ENCODE measurements at places on chromosomes 5 and 9.
A peak's percentile ranks its signal among the peaks of the same experiment; 100 is the strongest.

- H3K4me3 ChIP-seq = no peak overlapping the region
- no peak overlapping the region for H3K27ac ChIP-seq
- no peak for DNase-seq
- no peaks in the 10 kb centered on the region for H3K4me1 ChIP-seq
Measured at GRCh38 chr5:146369691-146370090, 31.1 kb downstream of the POU4F3 start.

- H3K4me1 ChIP-seq = peaks cover 7% of the 10 kb centered on the region
- no peak overlapping the region for H3K27ac ChIP-seq
- no peak overlapping the region for H3K4me3 ChIP-seq
- no peak for DNase-seq
- no peaks in the 10 kb centered on the region for H3K36me3 ChIP-seq
- no peaks in the 10 kb centered on the region for H3K27me3 ChIP-seq
Measured at GRCh38 chr5:100758306-100758705, 144.8 kb downstream of the ST8SIA4 start.

DNA sequence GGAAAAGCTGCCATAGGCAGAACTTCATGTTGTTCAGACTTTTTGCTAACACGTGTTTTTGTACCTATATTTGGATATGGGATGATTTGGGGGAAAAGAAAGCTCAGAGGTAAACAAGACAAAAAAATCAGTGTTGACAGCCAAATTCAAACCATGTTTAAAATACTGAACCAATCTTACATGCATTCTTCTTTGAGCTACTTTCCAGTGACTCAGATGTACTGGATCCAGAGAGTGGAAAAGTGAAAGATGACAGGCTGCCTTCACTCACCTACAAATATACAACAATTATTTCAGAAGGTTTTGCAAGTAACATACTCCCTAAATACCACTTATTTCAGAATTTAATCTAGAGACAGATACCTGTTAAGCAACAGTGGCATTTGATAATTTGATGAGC, 165.7 kb downstream of the MPDZ start:
- H3K36me3 ChIP-seq = no peaks in the 10 kb centered on the region
- H3K27ac ChIP-seq = no peak overlapping the region
- no peak overlapping the region for H3K4me3 ChIP-seq
- no peaks in the 10 kb centered on the region for H3K27me3 ChIP-seq
- no peak for DNase-seq

DNA sequence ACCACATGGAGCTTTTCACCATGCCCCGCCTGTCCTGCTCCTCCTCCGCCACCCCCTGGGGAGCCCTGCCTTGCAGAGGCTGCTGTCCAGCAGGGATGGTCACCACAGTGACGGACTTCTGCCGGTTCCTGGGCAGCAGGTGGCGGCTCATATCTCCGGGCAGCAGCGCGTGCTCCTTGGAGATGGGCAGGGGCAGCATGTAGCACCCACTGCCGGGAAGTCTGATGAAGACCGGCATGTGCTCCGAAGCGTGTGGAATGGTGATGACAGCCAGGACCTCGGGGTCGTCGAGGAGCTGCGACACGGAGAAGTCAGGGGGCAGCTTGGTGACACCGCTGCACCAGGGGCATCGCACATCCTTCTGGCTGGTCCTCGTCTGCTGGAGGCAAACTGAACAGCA, 19.2 kb downstream of the PLGRKT start:
- no peak overlapping the region for H3K4me3 ChIP-seq
- DNase-seq = no peak
- no peaks in the 10 kb centered on the region for H3K27me3 ChIP-seq
- no peaks in the 10 kb centered on the region for H3K4me1 ChIP-seq
- no peaks in the 10 kb centered on the region for H3K36me3 ChIP-seq
- no peak overlapping the region for H3K27ac ChIP-seq

DNA sequence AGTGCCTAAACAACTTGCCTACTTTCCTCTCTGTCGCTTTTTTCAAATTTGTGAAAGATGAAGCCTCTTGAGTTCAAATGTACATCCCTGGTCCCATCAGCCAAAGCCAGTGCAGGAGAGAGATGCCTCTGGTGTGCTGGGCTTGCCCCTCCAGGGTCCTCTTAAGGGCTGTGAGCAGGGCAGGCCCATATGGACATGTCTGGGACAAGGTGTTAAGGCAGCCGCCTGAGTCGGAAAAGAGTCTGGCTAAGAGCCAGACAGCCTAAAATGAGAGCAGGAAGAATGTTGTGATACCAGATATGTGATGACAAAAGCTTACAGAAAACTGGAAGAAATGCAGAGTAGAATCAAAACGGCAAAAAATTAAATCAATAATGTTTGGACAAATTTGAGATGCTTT, 72.5 kb downstream of the APTX start:
- no peak for DNase-seq
- H3K27me3 ChIP-seq = no peaks in the 10 kb centered on the region
- H3K4me3 ChIP-seq = no peak overlapping the region
- H3K36me3 ChIP-seq = no peaks in the 10 kb centered on the region

GRCh38 chr9:132127888-132128534, 33.8 kb upstream of the NTNG2 start:
- H3K27ac ChIP-seq = no peak overlapping the region
- H3K4me3 ChIP-seq = no peak overlapping the region
- no peak for DNase-seq
- no peaks in the 10 kb centered on the region for H3K36me3 ChIP-seq
- H3K4me1 ChIP-seq = no peaks in the 10 kb centered on the region
- H3K27me3 ChIP-seq = no peaks in the 10 kb centered on the region

DNA sequence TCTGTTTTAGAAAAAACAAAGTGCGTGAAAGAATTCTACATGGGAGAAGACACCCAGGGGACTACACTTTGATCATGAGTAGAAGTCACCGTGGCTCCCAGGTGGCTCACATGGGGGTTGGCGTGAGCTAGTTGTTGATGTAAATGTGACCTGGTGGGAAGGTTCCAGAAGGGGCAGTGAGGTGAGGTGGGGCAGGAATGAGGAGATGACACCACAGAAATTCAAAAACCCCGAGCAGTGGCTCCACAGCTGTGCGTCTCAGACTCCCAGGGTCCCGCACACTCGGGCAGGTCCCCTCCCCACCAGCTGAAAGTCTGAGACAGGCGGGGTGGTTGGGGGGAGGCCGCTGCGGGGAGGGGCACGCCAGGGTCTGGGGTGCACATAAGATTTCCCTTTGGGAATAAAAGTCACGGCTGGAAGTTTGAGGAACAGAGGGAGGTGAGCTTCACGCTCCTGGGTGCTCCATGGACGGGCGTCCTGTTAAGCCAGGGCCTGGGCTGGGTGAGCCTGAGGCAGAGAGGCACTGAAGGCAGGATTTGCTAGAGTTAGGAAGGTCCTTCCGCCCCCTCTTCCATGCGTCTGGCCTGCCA, 29.9 kb downstream of the GLT6D1 start:
- no peak for DNase-seq
- H3K27me3 ChIP-seq = no peaks in the 10 kb centered on the region
- H3K4me3 ChIP-seq = no peak overlapping the region
- no peaks in the 10 kb centered on the region for H3K36me3 ChIP-seq
- no peak overlapping the region for H3K27ac ChIP-seq

DNA sequence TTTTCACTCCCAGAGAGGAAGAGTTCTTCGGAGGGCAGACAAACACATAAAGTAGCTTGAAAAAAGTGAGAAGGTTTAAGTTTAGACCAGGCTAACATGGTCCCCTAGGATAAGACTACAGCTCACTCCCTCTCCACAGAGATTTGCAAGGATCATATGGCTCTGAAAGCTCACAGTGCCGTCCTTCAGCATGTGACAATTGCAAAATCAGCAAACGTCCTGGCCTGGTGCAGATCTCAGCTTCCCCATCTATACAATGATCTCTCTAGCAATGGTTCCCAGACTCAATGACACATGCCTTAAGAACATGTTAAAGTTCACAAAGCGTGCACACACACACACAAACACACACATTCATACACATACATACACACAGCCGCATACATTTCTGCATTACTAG, 327.6 kb downstream of the ACTL7B start:
- DNase-seq = no peak
- no peaks in the 10 kb centered on the region for H3K27me3 ChIP-seq
- H3K4me3 ChIP-seq = no peak overlapping the region
- H3K36me3 ChIP-seq = no peaks in the 10 kb centered on the region

DNA sequence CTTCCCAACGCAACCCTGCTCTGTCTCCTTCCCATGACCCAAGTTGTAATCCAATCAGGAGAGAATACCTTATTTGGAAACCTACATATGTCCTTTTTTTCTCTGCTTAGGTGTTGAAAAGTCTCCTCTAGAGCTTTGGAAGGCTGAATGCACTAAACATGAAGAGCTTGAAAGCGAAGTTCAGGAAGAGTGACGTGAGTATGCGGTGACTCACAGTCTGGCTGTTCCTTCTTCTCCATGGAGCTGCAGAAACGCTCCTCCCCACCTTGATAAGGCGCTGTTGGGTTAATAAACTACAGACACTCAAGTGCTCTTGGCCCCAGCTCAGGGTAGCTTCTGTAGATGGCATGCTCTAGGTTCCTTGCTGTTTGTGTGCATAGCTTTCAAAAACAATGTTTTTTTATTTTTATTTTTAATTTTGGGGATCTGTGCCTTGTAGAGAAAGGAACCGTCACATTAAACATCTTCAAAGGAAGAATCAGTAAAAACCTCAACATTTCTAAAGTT, 30.7 kb downstream of the RAI14 start:
- no peak overlapping the region for H3K4me3 ChIP-seq
- peak overlapping the region; percentile 48 for H3K27ac ChIP-seq
- H3K4me1 ChIP-seq = peaks cover 10% of the 10 kb centered on the region
- peaks cover 2% of the 10 kb centered on the region for H3K36me3 ChIP-seq

DNA sequence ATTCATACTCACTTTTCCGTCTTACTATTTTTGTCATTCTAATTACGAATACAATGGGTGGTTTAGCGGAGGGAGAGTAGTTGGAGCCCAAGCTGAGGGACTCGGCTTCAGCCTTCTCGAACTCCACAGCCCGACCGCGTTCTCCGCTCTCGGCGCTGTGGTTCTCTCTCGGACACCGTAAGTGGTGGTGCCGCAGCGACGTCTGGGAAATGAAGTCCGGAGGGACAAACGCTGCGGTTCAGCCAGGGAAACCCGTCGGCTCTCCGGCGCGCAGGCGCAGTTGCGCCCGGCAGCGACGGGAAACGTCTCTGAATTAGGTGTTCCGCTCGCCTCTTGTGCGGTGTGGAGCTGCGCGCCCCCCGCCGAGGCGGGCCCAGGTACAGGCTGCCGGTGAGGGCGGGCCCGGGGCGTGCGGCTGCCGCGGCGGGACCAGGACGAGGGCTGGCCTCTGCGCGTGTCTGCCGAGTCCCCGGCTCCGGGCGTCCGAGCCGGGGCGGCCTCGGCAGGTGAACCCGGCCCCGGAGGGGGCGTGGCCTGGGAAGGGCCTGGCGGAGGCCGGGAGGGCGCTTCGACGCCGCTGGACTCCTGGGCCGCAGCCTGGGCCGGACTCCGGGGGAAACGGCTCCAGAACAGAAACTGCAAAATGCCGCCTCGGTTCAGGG, at the start of gene ZNF879:
TSS of gene ZNF879 (plus strand) at position 277 of the 662 bp plus-strand sequence. CDS start 1,201 bp downstream, outside the sequence.
- no peaks in the 10 kb centered on the region for H3K4me1 ChIP-seq
- peak within 1 kb of the TSS; percentile 43 for H3K4me3 ChIP-seq
- DNase-seq = peak; percentile 98
- H3K36me3 ChIP-seq = peaks cover 1% of the 10 kb centered on the region
- no peaks in the 10 kb centered on the region for H3K27me3 ChIP-seq

DNA sequence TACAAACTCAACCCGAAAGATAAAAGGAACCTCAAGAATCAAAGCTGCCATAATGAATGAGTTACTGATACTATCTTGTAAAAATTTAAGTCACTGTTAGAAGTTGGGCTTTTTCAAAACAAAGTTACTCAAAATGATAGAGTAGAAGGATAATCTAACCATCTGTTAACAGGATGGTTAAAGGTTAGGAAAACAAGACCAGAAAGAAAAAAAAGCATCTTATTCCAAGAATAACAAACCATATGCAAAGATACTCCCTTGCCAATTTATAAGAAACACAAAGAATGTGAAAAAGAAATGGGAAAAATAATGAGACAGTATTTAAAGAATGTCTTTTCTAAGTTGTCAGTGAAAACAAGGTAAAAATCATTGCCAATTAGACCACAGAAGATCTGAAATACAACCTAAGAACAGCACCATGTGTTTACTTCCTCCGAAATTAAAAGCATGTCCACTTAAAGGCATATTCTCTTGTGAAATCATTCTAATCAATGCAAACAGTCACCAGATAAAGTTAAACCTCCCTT, 51.2 kb downstream of the STRBP start:
- no peak for DNase-seq
- H3K4me3 ChIP-seq = no peak overlapping the region
- no peaks in the 10 kb centered on the region for H3K27me3 ChIP-seq
- no peaks in the 10 kb centered on the region for H3K36me3 ChIP-seq
- H3K27ac ChIP-seq = no peak overlapping the region
- H3K4me1 ChIP-seq = no peaks in the 10 kb centered on the region

- H3K36me3 ChIP-seq = no peaks in the 10 kb centered on the region
- H3K27ac ChIP-seq = no peak overlapping the region
- peaks cover 3% of the 10 kb centered on the region for H3K4me1 ChIP-seq
- H3K27me3 ChIP-seq = no peaks in the 10 kb centered on the region
- H3K4me3 ChIP-seq = no peak overlapping the region
Measured at GRCh38 chr5:111550282-111551020, 38.1 kb upstream of the STARD4 start.

GRCh38 chr5:157312492-157312891, 46.6 kb downstream of the CYFIP2 start:
- H3K36me3 ChIP-seq = no peaks in the 10 kb centered on the region
- no peak overlapping the region for H3K4me3 ChIP-seq
- no peak overlapping the region for H3K27ac ChIP-seq
- no peaks in the 10 kb centered on the region for H3K4me1 ChIP-seq
- H3K27me3 ChIP-seq = no peaks in the 10 kb centered on the region

DNA sequence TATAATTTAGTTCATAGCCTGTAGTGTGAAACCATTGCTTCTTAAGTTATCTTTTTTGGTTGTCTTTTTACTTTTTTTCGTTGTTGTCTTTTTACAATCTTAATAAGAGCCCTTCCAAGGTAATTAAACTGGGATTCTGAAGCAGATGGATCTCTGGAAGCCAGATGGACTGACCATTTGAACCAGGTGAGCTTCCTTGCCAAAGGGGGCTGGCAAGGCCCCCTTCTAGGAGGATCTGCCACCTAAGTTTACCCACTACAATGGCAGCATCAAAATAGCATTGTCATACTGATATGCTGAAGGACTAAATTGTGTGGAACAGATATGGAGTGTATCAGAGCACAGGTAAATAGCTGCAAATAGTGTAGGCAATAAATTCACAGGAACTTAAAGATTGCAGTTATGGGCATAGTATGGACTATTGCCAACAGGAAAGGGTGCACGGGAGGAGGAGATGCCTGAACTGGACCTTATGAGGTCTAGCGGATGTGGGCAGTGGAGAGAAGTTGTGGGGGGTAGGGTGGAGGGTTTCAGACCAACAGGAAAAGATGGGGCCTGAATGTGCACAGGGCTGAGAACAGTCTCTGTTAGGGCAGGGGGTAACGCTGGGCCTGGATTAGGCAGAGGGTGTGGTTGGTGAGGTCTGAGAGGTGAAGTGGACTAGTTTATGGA, 61.5 kb upstream of the CTXN3 start:
- H3K27ac ChIP-seq = no peak overlapping the region
- H3K4me3 ChIP-seq = no peak overlapping the region
- H3K27me3 ChIP-seq = peaks cover 2% of the 10 kb centered on the region
- H3K4me1 ChIP-seq = no peaks in the 10 kb centered on the region

GRCh38 chr5:107831612-107832395, 161.1 kb upstream of the EFNA5 start:
- no peak overlapping the region for H3K4me3 ChIP-seq
- no peaks in the 10 kb centered on the region for H3K4me1 ChIP-seq
- no peaks in the 10 kb centered on the region for H3K27me3 ChIP-seq
- no peak for DNase-seq

GRCh38 chr5:97355775-97356174, 172.7 kb upstream of the RIOK2 start:
- H3K27me3 ChIP-seq = no peaks in the 10 kb centered on the region
- no peaks in the 10 kb centered on the region for H3K36me3 ChIP-seq
- H3K4me1 ChIP-seq = no peaks in the 10 kb centered on the region

GRCh38 chr9:76799473-76799872, 35.2 kb downstream of the PCA3 start:
- no peak for DNase-seq
- peaks cover 12% of the 10 kb centered on the region for H3K4me1 ChIP-seq
- H3K36me3 ChIP-seq = no peaks in the 10 kb centered on the region
- H3K27me3 ChIP-seq = no peaks in the 10 kb centered on the region
